Naive B cell (primary cell): ENCODE measurements at places on chromosomes 4 and X. TPM values are rescaled to one million over a fixed set of nuclear protein-coding genes. Genes with fewer than 3 reads are reported as not detected.

Gene AR
- not detected for polyA plus RNA-seq

Gene TRIM61
- polyA plus RNA-seq, result 1.5 TPM

Gene CITED1
- not detected for polyA plus RNA-seq

Gene HMX1
- polyA plus RNA-seq, result not detected

Gene PPEF1
- 0.74 TPM for polyA plus RNA-seq

Gene TRAPPC11
- 15.7 TPM for polyA plus RNA-seq

Gene LETM1
- 12.3 TPM for polyA plus RNA-seq

Gene DSPP
- not detected for polyA plus RNA-seq

Gene ZNF81
- polyA plus RNA-seq, result 5.2 TPM

DNA sequence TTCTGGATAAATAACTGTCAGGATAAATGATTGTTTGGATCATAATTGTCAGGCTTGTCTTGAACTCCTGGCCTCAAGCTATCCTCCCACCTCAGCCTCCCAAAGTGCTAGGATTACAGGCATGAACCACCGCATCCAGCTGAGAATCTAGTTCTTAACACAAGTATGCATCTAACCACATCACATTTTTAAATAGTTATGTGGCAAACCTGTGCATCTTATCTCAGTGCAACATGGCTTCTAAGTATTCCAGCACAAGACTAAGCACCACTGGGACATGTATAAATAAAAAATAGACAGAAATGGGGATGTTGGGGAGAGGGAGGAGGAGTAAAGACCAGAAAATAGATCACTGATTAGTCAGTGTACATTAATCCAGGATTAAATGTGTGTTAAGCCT lies 74.7 kb upstream of the TBL1X start:
- no peak for DNase-seq

- no peak for DNase-seq
Observed at GRCh38 chr4:78621395-78621794, 69.8 kb downstream of the ANXA3 start.

DNA sequence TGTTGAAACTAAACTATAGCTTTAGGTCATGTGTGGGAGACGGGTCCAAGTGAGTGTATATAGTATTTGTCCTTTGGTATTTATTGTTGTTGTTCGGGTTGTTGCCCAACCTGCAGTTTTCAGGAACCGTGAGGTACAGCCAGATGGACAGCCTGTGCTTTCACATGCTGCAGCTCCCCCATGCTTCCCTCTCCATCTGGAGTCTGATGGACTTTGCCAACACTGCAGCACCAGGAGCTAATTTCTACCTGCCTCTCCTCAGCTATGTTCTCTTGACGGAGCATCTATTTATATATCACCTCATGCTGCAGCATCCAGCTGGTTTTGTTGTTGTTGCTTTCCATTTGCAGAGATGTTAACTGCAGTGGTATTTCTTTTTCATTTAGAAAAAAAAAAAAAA lies 80.1 kb downstream of the TLL1 start:
- DNase-seq, result no peak

- no peak for DNase-seq
Observed at GRCh38 chr4:21656832-21657231, 291.7 kb downstream of the KCNIP4 start.

GRCh38 chr4:14078326-14078725 lies 450.8 kb upstream of the BOD1L1 start:
- DNase-seq, result no peak

- no peak for DNase-seq
Observed at GRCh38 chrX:109855501-109855900, 122.4 kb upstream of the ACSL4 start.

GRCh38 chrX:11450354-11450753 lies 157.1 kb downstream of the AMELX start:
- DNase-seq, result no peak

DNA sequence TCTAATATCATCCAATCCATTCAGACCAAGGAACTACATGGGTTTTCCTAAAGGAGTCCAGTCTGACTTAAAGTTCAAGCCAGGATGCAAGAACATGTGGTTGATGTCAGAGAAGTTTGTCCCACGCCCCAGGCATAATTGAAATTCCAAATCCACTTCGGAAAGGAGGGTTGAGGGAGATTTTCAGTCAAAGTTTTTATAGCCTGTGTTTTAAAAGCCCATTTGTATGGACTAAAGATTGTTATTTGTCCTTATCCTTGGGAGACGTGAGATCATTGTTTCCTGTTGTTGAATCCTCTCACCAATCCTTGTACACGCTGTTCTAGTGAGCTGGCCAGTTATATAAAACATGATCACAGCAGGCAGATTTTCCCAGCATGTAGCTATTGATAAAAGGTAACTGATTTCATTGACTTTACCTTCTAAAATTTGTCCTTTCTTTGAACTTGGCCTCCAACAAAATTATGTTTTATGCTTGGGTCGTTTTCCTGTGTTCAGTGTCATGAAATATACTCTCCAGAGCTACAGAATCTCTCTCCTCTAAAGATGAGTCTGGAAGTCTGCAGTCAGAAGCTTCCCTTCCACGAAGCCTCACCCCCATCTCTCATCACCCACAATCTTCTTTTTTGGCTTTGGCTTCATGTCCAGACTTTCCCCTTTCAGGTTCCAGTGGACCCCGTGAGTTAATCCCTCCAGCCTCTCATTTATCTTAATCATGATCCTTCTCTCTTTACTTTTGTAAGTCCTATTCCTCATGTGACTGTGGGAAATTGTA lies 92.9 kb downstream of the ATP10D start:
- no peak for DNase-seq

GRCh38 chrX:49238735-49239134 lies 3.5 kb downstream of the CCDC22 start:
- DNase-seq, result no peak

DNA sequence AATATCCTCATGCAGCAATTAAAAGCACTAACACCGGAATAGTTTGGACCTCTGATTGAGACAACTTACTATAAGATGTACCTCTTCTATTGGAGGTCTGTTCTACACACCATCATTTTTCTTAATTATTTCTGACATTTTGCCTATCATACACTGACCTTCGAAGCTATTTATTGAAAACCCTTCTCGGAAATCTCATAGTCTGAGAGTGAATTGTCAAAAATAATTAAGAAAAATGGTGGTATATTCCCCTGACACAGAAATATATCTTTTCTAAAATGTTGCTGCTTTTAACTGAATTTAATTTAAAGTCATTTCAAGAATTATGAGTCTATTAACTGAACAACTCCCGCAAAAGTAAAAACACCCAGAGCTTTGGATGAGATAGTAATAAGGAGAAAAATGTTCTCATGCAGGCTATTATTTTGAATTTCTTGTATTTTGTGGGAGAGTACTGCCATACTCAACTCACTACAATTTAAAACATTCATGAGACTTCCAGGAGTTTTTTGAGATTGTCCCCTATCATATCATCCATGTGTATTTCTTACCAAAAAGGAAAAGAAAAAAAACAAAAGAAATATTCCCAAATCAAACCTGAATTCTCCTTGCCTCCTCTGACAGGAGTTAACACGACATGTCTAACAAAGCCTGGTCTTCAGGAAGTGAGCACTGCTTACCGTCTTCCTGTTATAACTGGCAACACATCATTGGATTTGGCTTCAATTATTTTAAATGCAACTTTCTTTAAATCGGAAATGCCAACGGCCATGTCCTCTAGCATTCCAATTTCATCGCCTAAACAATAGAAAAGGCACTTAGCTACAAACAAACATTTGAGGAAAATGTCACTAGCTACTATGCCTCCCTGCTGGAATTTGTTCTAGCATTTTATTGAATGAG lies 485.3 kb downstream of the IL15 start:
- no peak for DNase-seq

GRCh38 chr4:78168029-78168428 lies 110.9 kb downstream of the FRAS1 start:
- DNase-seq, result no peak

GRCh38 chr4:80731436-80731835 lies 299.1 kb upstream of the BMP3 start:
- no peak for DNase-seq

DNA sequence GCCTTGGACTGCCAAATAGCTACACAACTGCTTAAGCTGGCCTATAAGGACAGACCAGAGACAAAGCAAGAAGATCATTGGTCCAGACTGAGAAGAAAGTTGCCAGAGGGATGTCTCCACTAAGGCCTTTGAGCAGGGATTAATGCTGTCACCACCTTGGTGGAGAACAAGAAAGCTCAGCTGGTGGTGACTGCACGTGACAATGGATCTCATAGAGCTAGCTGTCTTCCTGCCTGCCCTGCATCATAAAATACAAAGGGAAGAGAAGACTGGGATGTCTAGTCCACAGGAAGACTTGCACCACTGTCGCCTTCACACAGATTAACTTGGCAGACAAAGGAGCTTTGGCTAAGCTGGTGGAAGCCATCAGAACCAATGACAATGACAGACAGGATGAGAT lies 40.5 kb upstream of the FAM120C start:
- no peak for DNase-seq

- DNase-seq, result no peak
Observed at GRCh38 chrX:121245763-121246162, 198.4 kb downstream of the GLUD2 start.
